Fibroblast of pulmonary artery (primary cell): ENCODE measurements at places on chromosomes 6 and 20.
A peak's percentile ranks its signal among the peaks of the same experiment; 100 is the strongest.

DNA sequence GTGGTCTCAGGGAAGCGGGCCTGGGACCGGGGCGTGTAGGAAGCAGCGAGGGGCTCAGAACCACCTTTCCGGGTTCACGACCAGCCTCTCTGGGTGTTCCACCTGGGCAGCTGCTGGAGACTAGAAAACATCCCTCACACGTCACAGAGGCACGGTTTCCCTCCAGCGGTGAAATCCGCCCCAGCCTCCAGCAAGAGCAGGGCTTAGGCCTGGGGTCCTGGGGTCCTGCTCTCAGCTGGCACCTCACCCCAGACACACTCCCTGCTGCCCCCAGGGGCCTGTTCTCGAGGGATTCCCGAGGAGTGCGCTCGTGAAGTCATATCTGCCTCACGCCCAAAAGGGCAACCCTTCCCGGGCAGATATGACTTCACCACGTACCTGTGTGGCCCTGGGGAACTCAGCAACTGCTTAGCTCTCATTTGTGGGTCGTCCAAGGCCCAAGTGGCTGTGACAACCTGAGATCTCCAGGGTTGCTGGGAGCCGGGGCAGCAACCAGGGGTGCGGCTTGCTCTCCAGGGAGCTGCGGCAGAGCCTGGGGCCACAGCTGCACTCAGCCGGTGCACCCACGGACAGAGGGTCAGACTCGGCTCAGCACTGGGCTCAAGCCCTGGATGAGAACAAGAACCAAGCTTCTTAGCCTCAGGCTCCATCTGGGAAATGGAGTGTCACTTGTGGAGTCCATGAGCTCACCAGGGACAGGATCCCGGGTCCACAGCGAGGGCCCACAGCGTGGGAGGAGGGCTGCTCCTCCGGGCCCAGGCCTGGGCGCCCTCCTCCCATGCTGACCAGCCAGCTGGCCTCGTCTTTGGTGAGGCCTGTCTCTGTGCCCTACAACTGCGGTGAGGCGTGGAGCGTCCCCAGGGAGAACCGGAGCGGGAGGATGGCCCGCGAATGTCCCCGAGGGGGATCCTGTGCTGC is 661 bp downstream of the FNDC11 start:
- DNase-seq = no peak

- DNase-seq = peak; percentile 22
These were observed 336 bp upstream of the LY6G5C start for GRCh38 chr6:31681135-31681671.

DNA sequence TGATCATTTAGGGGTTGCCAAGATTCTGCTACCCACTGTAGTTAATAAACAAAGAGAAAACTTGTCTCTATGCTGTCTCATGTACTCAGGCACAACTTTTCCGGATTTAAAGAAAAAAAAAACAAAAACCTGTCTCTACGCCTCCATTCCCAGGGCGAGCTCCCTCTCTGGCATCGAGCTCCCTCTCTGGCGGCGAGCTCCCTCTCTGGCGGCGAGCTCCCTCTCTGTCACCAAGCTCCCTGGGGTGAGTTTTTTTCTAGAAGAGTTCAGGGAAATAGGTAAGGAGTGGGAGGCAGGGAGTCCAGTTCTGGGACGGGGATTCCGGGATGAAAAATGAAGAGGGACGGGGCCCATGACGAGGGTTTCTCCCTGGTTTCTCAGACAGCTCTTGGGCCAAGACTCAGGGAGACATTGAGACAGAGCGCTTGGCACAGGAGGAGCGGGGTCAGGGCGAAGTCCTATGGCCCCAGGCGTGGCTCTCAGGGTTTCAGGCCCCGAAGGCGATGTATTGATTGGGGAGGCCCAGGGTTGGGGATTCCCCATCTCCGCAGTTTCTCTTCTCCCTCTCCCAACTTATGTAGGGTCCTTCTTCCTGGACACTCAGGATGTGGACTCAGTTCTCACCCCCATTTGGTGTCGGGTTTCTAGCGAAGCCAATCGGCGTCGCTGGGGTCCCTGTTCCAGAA is 16.5 kb upstream of the HLA-A start:
- no peak for DNase-seq

GRCh38 chr6:157017861-157018260 is 240.7 kb downstream of the ARID1B start:
- peak; percentile 37 for DNase-seq

- no peak for DNase-seq
These were observed 6.5 kb downstream of the MUCL3 start for GRCh38 chr6:30947231-30947630.

- DNase-seq = peak; percentile 85
These were observed 202.1 kb upstream of the CNR1 start for GRCh38 chr6:88368071-88368787.

- DNase-seq = peak; percentile 68
These were observed 25.1 kb downstream of the FKBP5 start for GRCh38 chr6:35663447-35664235.
